ENCODE measurements at places on chromosomes 2 and 18. TPM values are rescaled to one million over a fixed set of nuclear protein-coding genes. Genes with fewer than 3 reads are reported as not detected.

GRCh38 chr18:12088731-12089375 lies 4.8 kb upstream of the ANKRD62 start:
- H3K4me3 ChIP-seq: no peak overlapping the region
- no peaks in the 10 kb centered on the region for H3K4me1 ChIP-seq
- no peak overlapping the region for H3K27ac ChIP-seq
- no peak for DNase-seq
- H3K27me3 ChIP-seq: no peaks in the 10 kb centered on the region

DNA sequence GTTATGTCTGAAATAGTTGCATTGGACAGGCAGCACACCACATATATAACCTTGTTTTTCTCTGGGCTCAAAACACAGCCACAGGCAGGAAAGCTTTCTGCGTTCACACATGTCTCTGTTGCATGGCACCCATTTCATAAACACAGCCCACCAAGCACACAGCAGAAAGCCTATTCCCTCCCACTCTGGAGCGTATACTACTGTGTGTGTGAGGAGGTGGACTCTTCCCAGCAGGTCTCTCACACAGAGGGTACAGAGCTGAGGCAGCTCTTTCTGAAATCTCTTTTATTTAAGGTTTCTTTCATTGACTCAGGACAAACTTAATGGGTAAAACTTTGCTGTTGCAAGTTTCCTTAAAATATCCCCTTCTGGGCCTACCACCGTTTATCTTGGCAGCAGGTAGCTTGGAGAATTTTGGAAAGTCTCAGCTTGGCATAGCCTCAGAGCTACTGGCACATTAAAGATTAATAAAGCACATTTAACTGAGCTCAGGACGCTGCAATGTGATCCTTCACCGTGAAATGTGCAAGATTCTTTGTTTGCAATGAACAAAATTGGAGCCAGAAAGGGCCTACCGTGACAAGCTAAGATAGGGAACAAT lies 105.1 kb upstream of the NCKAP5 start:
- no peak overlapping the region for H3K4me3 ChIP-seq
- H3K4me1 ChIP-seq: no peaks in the 10 kb centered on the region
- no peak for DNase-seq
- no peak overlapping the region for H3K27ac ChIP-seq
- no peaks in the 10 kb centered on the region for H3K27me3 ChIP-seq

GRCh38 chr2:28108143-28108542 lies 217.6 kb downstream of the BABAM2 start:
- no peak overlapping the region for H3K27ac ChIP-seq
- no peaks in the 10 kb centered on the region for H3K36me3 ChIP-seq
- no peaks in the 10 kb centered on the region for H3K4me1 ChIP-seq
- no peaks in the 10 kb centered on the region for H3K27me3 ChIP-seq
- H3K4me3 ChIP-seq: no peak overlapping the region
- DNase-seq: no peak

- H3K27ac ChIP-seq: no peak overlapping the region
- no peaks in the 10 kb centered on the region for H3K36me3 ChIP-seq
- no peaks in the 10 kb centered on the region for H3K4me1 ChIP-seq
- no peak for DNase-seq
- H3K4me3 ChIP-seq: no peak overlapping the region
- H3K27me3 ChIP-seq: no peaks in the 10 kb centered on the region
Measured at GRCh38 chr2:135471106-135471505, 59.9 kb downstream of the ZRANB3 start.

GRCh38 chr2:64859312-64860212 lies 129.6 kb upstream of the SLC1A4 start:
- peak overlapping the region; percentile 47 for H3K4me3 ChIP-seq
- H3K4me1 ChIP-seq: peaks cover 42% of the 10 kb centered on the region
- H3K27me3 ChIP-seq: no peaks in the 10 kb centered on the region
- no peaks in the 10 kb centered on the region for H3K36me3 ChIP-seq
- H3K27ac ChIP-seq: peak overlapping the region; percentile 97

GRCh38 chr2:8957628-8958027 lies 45.9 kb downstream of the MBOAT2 start:
- H3K4me3 ChIP-seq: no peak overlapping the region
- no peak overlapping the region for H3K27ac ChIP-seq
- DNase-seq: no peak
- no peaks in the 10 kb centered on the region for H3K36me3 ChIP-seq

DNA sequence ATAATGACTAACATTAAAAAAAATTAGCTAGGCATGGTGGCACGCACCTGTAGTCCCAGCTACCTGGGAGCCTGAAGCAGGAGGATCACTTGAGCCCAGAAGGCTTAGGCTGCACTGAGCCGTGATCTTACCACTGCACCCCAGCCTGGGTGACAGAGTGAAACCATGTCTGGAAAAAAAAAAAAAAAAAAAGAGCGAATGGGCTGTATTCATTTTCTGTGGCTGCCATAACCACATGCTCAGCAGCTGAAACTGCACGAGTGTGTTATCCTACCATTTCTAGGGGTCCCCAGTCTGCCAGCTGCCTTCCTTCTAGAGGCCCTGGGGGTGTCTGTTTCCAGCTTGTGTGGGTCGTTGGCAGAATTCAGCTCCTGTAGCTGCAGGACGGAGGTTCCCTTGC lies 247.8 kb downstream of the EIPR1 start:
- H3K27ac ChIP-seq: no peak overlapping the region
- no peak for DNase-seq
- H3K4me3 ChIP-seq: no peak overlapping the region
- no peaks in the 10 kb centered on the region for H3K4me1 ChIP-seq
- no peaks in the 10 kb centered on the region for H3K36me3 ChIP-seq
- no peaks in the 10 kb centered on the region for H3K27me3 ChIP-seq

- H3K4me1 ChIP-seq: no peaks in the 10 kb centered on the region
- DNase-seq: no peak
- no peak overlapping the region for H3K4me3 ChIP-seq
- H3K36me3 ChIP-seq: no peaks in the 10 kb centered on the region
- no peak overlapping the region for H3K27ac ChIP-seq
Measured at GRCh38 chr18:79859314-79859713, 61.6 kb downstream of the KCNG2 start.

DNA sequence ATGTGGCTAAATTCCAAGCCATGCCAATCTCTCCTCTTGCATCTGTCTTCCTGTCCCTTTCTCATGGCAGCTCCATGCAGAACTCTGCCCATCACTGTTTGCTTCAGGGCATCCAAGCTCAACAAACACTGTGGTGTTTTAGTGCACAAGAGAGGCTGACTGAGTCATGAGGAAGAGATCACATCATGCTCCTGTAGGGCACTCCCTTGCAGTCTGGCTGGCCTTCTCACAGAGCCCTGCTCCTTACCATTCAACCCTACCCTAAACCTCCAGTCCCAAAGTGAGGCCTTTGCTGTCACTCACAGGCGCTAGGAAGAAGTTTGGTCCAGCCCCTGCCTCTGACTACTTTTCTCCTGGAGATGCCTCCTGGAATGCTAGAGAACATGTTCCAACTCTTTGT lies 194.0 kb downstream of the LRATD1 start:
- no peaks in the 10 kb centered on the region for H3K36me3 ChIP-seq
- H3K27ac ChIP-seq: no peak overlapping the region
- no peak for DNase-seq
- no peak overlapping the region for H3K4me3 ChIP-seq

GRCh38 chr18:60966876-60967275 lies 366.4 kb upstream of the CDH20 start:
- no peak overlapping the region for H3K4me3 ChIP-seq
- H3K27ac ChIP-seq: no peak overlapping the region
- no peaks in the 10 kb centered on the region for H3K36me3 ChIP-seq
- no peaks in the 10 kb centered on the region for H3K4me1 ChIP-seq

- H3K36me3 ChIP-seq: no peaks in the 10 kb centered on the region
- peak; percentile 28 for DNase-seq
- no peaks in the 10 kb centered on the region for H3K27me3 ChIP-seq
- H3K4me3 ChIP-seq: no peak overlapping the region
Measured at GRCh38 chr18:45275367-45276113, 339.7 kb upstream of the SLC14A2 start.

DNA sequence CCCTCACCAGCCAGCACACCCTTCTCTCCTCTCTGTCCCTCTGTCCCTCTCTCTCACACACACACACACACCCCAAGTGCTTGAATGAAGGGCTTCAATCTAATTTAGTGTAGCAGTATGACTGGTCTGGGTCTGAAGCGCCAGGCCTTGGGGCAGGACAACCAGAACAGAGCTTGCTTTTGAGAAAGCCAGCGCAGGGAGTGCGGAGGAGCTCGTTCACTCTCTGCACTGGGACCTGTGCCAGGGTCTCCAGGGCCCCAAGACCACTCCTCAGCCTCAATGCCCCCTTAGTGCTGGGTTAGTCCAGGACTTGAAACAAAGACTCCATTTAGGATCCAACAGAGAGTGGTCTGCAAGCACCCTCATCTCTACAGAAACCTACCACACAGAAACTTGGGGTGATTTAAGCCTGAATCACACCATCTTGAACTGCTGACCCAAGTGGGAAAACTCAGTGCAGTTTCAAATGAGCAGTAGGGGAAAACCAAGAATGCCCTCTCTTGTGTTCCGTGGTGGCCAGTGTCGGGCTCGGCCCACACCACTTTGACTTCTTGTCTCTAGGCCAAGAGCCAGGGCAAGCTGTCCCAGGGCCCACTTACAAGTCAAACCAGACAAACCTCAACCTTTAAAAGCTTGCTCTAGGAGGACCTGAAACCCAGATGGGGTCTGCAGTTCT lies 66.6 kb upstream of the WIPF1 start:
- H3K36me3 ChIP-seq: no peaks in the 10 kb centered on the region
- H3K27ac ChIP-seq: no peak overlapping the region
- no peaks in the 10 kb centered on the region for H3K4me1 ChIP-seq
- no peak for DNase-seq
- H3K27me3 ChIP-seq: no peaks in the 10 kb centered on the region
- no peak overlapping the region for H3K4me3 ChIP-seq

DNA sequence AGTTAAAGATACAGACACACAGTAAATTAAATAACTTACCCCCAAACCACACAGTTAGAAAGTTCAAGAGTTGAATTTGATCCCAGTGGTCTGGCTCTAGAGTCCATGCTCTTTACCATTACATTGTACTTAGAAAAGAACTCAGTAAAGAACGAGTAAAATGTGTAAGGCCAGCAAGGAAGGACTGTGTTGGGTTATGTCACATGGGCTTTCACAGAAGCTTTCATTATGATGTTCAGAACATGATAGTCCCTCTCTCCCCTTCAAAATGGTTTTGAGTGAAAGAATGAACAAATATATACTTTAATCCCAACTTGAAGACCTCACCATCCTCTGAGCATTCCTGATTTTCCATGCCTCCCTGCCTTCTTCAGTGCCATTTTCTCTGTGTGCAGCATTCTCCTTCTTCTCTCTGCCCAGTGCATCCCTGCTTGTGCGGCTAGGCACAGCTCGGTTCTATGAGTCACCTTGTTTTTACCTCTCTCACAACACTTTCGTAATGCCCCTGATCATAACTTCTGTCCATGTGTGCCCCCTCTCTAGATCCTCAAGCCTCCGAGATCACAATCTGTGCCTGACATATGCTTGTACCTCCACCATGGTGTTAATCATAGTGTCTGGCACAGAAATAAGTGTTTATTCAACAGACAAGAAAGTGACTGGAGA lies 22.0 kb downstream of the RASGRP3 start:
- H3K4me3 ChIP-seq: no peak overlapping the region
- no peaks in the 10 kb centered on the region for H3K27me3 ChIP-seq

DNA sequence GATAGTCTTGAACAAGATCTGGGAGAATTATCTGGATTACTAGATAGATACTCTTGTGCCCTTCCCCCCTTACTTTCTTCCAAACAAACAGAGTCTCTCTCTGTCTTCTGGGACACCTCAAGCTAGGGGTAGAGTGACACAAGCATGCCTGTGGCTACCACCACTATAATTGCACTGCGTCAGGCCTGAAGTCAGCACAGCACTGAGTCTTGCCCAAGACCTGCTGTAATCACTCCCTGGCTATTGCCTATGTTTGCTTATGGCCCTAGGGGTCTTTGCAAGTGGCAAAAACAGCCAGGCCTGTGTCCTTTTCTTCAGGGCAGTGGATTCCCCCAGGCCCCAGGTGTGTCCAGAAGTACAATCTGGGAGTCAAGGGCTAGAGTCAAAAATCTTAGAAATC lies 106.6 kb downstream of the SLC5A7 start:
- H3K4me1 ChIP-seq: no peaks in the 10 kb centered on the region
- no peak for DNase-seq
- no peaks in the 10 kb centered on the region for H3K36me3 ChIP-seq
- H3K27ac ChIP-seq: no peak overlapping the region
- H3K4me3 ChIP-seq: no peak overlapping the region
- H3K27me3 ChIP-seq: no peaks in the 10 kb centered on the region

DNA sequence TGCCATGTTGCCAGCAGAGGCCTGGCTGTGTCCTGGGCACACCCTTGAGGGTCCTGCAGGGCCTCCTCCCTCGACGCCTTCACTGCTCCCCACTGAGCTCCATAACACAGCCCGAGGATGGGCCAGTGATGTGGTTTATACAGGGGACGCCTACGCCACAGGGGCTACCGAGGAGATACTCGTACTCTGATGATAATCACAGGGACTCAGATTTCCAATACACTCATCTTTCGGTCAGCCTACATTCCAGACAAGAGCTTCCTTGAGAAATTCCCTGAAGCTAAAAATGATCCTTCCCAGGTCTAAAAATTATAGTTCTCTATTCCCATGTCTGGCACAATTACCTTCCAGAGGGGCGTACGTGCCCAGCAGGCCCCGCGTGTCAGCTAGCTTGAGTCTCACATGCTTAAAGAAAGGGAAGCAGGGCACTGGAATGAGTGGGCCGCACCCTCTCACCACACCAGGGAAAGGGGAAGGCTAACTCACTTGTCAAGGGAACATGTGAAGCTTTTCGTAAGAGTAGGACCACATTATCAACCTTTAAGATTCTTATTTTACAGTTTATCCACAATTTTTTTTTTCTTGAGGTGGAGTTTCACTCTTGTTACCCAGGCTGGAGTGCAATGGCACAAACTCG lies 159.5 kb upstream of the NDUFV2 start:
- no peaks in the 10 kb centered on the region for H3K27me3 ChIP-seq
- H3K4me3 ChIP-seq: no peak overlapping the region
- H3K36me3 ChIP-seq: no peaks in the 10 kb centered on the region
- H3K4me1 ChIP-seq: peaks cover 37% of the 10 kb centered on the region
- no peak for DNase-seq

The CRYGC gene
- total RNA-seq: not detected

The SERPINB2 gene
- not detected for total RNA-seq

The MAL gene
- not detected for total RNA-seq

The SULT1C2 gene
- total RNA-seq: 3.9 TPM

The PCARE gene
- total RNA-seq: not detected

The LRRTM1 gene
- not detected for total RNA-seq

The CNTNAP5 gene
- not detected for total RNA-seq

The L3MBTL4 gene
- total RNA-seq: not detected

The NLRC4 gene
- not detected for total RNA-seq

The DOK6 gene
- total RNA-seq: not detected

The PPP4R1 gene
- total RNA-seq: 66.7 TPM

The ACADL gene
- not detected for total RNA-seq

The TMEM163 gene
- total RNA-seq: 0.12 TPM

Data from HCT116 (cell line).